ENCODE measurements at places on chromosomes 16 and 17.
A peak's percentile ranks its signal among the peaks of the same experiment; 100 is the strongest.

DNA sequence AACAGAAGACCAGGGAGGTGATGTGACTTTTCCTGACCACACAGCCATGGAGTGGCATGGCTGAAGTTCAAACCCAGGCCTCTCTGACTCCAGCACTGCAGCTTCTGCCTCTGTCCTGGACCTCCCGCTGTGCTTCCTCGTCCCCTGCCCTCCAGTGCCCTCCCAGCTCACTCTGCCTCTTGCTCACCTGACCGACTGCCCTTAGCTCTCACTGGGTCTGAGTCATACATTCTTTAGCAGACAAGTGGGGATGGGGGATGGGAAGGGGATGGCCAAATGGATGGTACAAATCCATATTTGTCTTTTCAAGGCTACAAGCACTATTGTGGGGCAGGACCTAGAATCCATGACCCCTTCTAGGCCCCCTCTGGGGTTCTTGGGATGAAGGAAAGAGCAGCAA lies 33.0 kb downstream of the PITPNM3 start:
- no peak for DNase-seq

- DNase-seq: no peak
Observed at GRCh38 chr16:1182316-1182671, 29.4 kb downstream of the CACNA1H start.

- DNase-seq: no peak
Observed at GRCh38 chr16:66212428-66212827, 154.1 kb upstream of the CDH5 start.

DNA sequence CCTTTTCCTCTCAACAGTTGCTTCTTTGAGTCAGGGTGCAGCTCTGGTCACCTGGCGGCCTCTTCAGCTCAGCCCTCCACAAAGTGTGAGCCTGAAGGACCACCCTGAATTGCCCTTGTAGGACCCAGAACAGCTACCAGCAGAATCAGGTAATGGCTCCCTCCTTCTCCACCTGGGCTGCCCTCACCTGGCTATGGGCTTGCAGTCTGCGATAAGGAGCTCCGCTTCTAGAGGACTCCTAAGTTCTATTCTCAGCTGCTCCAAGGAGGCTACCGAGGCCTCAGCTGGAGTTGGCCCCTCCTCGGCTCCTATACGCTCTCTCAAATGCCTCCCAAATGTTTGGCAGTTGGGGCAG lies 13.4 kb downstream of the SMIM5 start:
- DNase-seq: no peak

DNA sequence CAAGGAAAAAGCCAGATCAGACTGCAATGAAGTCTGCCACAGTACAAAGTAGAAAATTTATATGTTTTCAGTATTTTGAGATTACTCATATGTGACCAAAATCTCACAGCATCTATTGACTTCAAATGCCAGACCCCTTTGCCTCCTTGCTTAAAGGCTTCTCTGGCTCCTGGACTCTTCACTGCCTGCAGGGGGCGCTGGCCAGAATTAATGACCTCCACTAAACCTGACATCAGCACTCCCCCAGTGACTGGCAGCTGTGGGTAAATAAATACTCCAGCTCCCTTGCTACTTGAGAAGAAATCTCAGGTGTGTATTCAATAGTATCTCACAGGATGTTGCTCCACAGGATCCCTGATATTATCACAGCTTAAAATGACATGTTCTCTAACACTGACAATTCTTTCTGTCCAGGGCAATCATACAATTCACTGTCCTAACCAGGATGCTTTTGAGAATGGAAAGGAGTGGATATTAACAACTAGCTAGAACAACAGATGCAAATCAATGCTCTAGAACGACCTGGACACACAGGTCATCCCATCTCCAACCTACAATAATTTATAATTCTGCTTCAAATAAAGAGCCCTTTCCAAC lies 4.0 kb downstream of the BECN1 start:
- peak; percentile 71 for DNase-seq

GRCh38 chr16:85936816-85937215 lies 37.9 kb downstream of the IRF8 start:
- peak; percentile 36 for DNase-seq

DNA sequence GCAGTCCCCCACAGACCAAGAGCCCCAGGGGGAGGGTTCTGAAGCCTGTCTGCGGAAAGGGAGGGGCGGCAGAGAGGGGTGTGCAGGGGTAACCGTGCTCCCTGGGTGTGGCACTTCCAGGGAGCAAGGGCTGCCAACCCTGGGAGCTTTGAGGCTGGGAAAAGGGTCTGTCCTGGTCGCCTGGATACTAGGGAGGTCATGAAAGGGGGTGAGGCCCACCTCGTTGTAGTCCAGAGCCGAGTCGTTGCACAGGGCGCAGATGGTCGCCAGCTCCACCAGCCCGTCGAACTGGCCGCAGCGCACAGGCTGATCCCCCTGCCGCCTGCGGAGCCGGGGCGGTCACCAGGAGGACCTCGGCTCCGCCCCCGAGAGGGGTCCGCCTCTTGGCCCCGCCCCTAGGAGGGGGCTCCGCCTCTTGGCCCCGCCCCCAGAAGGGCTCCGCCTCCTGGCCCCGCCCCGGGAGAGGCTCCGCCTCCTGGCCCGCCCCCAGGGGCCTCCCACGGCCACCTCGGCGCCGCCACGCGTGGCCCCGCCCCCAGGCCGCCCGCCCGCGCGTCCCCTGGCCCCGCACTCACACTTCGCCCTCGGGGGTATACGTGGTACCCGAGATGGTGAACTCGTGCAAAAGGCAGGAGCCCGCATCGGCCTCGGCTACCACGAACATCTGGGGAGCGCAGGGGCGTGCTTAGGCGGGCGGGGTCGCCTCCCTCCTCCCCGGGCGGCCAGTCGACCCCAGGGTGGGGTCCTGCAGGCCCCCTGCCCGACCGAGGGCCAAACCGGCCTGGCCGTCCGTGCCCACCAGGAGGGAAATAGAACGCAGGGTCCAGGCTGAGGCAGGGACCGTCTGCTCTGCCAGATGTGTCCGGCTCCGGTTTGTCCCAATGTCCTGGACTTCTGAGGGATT lies 19.5 kb downstream of the ATP2A3 start:
- DNase-seq: peak; percentile 23

DNA sequence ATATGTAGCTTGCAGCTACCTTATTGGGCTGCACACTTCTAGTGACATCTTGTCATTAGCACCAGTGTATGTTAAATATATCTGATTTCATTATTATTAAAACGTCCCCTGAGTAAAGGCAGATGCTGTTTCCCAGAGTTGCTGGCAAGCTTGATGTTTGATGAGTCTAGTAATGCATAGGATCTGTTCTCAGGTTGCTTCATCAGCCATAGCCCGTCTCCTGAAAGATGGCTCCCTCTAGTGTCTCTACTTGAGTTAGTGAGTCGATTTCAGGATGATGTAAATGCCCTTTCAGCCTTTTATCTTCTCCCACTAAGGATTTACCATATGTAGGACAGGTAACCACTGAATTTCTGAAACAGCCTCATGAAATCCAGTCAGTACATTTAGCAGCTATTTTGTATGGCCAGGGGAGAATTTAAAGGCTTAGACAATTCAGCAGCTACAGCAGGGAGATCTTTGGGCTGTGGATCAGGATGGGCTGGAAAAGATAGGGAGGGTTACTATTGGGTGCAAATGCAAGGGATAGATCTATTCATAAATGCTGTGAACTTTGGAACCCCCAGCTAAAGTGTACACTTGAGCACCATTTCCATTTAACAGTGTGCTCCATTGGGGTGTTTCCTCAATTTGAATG lies 376.3 kb downstream of the CNTNAP4 start:
- no peak for DNase-seq

GRCh38 chr16:76748461-76749348 lies 442.3 kb upstream of the MON1B start:
- no peak for DNase-seq

DNA sequence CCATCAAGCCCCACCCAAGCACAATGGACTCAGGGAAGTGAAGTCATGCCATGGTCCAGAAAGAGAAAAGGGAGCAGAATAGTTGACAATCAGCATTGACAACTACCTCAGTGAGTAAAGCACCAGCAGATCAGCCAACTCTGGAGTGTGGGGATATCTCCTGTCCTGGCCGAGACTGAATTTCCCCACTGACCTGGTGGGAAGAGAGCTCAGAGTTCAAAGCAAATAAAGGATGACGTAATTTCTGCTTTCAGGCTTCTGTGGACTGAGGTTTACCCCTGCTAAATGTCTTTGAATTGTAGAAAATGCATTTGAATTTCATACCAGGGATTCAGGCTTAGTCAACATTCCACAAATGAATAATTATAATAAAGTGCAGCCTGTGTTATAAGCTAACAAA lies 152.9 kb downstream of the CBLN1 start:
- DNase-seq: no peak
